Fibroblast of lung (primary cell): ENCODE measurements at places on chromosomes 11 and 22. TPM values are rescaled to one million over a fixed set of nuclear protein-coding genes. Genes with fewer than 3 reads are reported as not detected.

GRCh38 chr11:130771708-130772107, 144.6 kb downstream of the SNX19 start:
- DNase-seq = peak; percentile 60

- DNase-seq = no peak
These were observed 389.7 kb downstream of the NXPE2 start for GRCh38 chr11:115067900-115068530.

GRCh38 chr11:121467965-121468364, 15.2 kb upstream of the SORL1-AS1 start:
- DNase-seq = peak; percentile 30

DNA sequence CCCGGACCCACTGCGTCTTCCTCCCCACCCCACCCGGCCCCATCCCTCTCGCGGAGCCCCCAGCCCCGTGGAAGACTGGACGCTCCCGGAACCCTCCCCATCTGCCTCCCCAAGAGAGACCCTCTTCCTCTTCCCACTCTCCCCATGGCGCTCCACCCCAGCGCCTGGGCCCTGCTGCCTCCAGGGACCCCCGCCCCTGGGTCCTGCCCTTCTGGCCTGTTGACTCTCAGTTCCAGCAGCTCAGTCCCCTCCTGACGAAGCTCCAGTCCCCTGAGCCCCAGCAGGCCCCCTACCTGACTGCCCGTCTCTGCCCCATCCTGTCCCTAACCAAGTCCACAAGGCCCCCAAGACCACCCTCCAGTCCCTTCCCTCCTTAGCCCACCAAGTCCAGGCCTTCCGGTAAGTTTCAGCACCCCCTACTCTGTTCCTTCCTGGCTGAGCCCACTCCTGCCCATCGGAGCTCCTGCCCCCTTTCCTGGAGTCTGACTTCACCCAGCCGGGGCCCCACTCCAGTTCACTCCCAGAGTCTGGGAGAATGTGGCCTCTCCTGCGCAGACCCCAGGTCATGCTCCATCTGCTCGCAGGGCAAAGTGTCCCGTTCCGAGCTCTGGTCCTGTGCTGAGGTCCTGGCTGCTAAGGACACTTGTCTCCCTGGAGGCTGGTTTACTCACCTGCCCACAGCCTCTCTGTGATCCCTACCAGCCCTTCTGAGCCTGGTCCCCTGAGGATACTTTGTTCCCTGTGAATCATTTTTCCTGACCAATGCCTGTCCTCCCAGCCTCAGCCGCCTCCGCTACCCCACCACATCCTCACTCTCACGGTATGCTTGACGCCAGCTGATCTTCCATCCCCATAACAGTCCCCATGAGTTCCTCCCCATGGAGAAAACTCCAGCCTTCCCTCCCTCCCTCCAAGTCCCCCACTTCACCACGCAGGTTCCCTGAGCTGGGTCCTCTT, 722 bp downstream of the IFITM10 start:
- DNase-seq = peak; percentile 81

DNA sequence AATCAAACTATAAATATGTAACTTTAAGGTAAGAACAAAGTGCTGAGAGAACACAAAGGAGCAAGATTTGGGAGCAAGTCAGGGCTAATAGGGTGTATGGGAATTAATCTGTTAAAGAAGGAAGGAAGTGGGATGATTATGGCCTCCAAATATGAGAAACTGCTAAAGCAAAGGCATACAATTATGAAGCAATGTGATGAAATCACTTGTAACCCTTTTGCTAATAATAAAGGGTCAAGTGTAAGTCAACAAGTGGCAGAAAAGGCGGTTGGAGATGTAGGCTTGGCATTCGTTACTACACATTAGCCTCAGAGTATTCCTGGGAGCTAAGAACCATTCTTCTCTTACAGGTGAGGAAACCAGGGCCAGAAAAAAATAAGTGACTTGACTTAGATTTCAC, 1002.3 kb upstream of the TENM4 start:
- DNase-seq = peak; percentile 77

DNA sequence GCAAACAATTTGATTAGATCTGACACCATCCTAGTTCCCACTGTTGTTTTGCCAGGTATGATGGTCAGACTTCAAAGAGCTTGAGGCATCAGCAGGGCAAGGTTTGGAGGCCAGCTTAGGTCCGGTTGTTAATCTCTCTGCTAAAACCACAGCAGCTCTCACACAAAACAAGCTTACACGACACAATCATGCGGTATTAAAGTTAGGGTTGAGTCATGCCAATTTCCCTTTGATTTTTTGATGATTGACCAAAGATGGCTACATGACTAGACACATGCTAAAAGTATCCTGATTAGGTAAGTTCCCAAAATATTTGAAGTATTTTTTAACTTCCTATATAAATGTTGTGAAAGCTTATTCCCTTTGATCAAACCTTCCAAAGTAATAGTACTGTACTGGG, 145.9 kb downstream of the ELP4 start:
- DNase-seq = peak; percentile 15

- DNase-seq = no peak
These were observed 72.6 kb upstream of the GRAMD1B start for GRCh38 chr11:123357353-123357989.

DNA sequence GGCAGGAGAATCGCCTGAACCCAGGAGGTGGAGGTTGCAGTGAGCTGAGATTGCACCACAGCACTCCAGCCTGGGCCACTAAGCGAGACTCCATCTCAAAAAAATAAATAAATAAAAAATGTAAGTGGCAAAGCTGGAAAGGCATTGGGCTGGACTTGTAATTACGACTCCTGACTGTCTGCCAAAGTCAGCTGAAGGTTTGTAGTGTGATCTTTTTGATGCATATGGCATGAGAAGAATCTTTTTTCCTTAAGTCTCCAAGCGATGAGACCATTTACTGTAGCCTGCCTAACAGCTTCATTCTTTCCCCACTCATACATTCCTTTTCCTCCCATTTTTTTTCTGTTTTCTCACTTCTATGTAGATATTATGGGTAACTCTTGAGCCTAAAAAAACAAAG, 24.8 kb downstream of the CTNND1 start:
- DNase-seq = peak; percentile 62

GRCh38 chr11:44573333-44573732, 7.9 kb downstream of the CD82 start:
- peak; percentile 41 for DNase-seq

- DNase-seq = no peak
These were observed 28.8 kb upstream of the CCDC188 start for GRCh38 chr22:20179455-20180244.

DNA sequence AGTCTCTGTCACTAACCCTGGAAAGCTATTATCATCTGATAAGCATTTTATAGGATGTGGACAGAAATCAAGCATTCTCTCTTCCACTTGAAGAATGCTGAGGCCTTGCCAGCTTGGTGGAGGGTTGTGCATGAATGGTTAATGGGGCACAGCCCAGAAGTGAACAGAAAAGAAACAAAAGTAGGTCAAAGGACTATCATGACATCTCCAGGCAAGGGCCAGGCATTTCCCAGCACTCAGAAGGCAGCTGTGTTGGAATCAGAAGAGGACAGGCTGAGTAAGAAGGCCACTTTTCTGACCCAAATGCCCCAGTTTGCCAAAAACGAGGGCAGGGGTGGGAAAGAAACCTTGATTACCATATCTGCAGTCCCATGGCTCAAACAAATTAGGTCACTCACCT, 12.4 kb downstream of the TENM4 start:
- DNase-seq = peak; percentile 52

GRCh38 chr22:21633481-21633880, 921 bp downstream of the CCDC116 start:
- no peak for DNase-seq

- no peak for DNase-seq
These were observed 3.0 kb downstream of the CRYBA4 start for GRCh38 chr22:26624803-26625202.

DNA sequence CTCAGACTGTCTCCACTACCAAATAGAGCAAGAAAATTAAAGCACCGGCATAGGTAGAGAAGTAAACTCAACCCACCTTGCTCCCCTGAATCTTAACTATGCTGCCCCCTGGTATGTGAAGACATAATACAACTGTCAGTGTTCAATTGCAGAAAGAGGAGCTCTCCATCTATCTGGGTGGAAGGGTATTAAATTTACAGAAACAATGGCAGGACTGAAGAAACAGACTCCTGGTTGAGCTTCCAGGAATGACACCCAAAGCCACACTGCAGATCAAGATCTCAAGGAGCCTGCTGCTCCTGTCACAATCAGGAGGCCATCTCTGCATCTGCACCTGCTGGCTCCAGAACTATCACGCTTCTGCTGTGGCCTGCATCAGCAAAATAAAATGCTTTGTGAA, 132.1 kb upstream of the BMAL1 start:
- no peak for DNase-seq

- no peak for DNase-seq
These were observed 1263.2 kb downstream of the FAM181B start for GRCh38 chr11:81470446-81470845.

DNA sequence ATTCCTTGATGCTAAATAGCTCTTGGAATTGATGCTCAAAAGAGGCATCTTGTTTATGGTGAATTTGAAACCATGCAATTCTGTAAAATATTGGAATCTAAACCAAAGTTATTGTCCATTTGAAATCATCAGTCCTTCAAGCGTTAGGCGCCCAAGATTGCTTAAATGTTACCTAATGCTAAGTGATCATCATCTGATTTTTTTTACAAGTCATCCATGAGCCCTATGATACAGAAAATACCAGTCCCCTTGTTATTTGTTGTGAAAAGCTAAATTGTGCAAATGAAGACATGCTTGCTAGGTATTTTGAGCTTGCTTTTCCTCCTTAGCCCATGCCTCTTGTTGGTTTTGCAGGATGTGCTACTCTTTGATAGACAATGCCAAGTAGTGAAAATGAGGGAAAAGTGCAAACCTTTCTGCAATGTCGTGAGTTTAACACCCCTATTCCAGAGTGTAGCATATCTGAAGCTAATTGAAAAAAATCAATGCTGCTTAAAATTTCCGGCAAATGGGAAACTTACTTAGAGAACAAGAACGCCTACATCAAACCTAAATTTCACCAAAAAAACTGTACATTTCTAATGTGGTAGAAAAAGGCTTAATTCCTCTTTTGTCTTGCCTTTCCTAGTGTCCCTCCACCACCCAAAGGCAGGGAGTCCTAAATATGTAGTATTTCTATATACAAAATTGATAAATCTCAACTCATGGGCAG, 1.9 kb downstream of the GRK3 start:
- no peak for DNase-seq

- no peak for DNase-seq
These were observed 740.9 kb upstream of the LRRC4C start for GRCh38 chr11:42200311-42200710.

DNA sequence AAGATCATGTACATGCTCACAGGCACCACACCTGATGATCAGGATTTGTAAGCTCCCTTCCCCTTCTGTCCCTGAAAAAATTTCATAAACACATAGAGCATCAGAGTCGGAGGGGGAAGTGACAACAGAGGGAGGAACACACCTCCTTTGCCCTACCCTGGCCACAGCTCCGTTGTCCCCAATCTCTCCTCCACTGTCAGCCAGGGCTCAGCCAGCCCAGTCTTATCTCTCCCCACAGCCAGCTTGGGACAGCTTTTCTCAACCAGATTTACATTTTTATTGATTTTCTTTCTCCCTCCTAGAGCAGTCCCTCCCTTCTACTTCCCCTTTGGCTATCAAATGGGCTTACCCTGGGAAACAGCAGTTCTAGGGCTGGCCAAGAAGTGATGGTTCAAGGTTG, 32.1 kb upstream of the TPBGL start:
- DNase-seq = no peak

DGAT2 gene
- total RNA-seq = 1.3 and 2.3 TPM in 2 replicates

SLC22A12 gene
- total RNA-seq = not detected in 2 replicates

FAM111B gene
- total RNA-seq = 0.26 and 0.33 TPM in 2 replicates

C11orf86 gene
- total RNA-seq = not detected in 2 replicates

AASDHPPT gene
- 42.1 and 55.0 TPM in 2 replicates for total RNA-seq

ZNF143 gene
- total RNA-seq = 36.2 and 37.5 TPM in 2 replicates

UVRAG gene
- 19.8 and 22.1 TPM in 2 replicates for total RNA-seq

PATE2 gene
- total RNA-seq = 0.17 TPM in 1 of 2 replicates, not detected in the other
